ENCODE measurements at places on chromosomes 4 and X. TPM values are rescaled to one million over a fixed set of nuclear protein-coding genes. Genes with fewer than 3 reads are reported as not detected.

MTCP1 gene
- 18.5 TPM for polyA plus RNA-seq

MAGEA11 gene
- not detected for polyA plus RNA-seq

DNA sequence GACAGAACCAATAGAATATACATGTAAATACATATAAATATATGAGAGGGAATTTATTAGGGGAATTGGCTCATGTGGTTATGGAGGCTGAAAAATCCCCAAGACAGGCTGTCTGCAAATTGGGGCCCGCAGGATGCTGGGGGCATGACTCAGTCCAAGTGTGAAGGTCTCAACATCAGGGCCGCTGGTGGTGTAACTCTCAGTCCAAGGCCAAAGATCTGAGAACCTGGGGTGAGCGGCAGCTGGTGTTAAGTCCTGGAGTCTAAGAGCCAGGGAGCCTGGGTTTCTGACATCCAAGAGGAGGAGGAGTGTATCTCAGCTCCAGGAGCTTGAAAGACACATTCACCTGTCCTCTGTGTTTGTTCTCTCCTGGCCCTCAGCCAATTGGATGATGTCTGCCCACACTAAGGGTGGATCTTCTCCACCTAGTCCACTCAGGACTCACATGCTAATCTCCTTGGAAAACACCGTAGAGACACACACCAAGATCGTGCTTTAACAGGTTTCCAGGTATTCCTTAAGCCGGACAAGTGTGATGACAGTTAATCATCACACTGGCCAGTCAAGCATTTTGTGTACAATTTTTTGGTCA is 28.9 kb downstream of the TIGD2 start:
- no peak for DNase-seq

DNA sequence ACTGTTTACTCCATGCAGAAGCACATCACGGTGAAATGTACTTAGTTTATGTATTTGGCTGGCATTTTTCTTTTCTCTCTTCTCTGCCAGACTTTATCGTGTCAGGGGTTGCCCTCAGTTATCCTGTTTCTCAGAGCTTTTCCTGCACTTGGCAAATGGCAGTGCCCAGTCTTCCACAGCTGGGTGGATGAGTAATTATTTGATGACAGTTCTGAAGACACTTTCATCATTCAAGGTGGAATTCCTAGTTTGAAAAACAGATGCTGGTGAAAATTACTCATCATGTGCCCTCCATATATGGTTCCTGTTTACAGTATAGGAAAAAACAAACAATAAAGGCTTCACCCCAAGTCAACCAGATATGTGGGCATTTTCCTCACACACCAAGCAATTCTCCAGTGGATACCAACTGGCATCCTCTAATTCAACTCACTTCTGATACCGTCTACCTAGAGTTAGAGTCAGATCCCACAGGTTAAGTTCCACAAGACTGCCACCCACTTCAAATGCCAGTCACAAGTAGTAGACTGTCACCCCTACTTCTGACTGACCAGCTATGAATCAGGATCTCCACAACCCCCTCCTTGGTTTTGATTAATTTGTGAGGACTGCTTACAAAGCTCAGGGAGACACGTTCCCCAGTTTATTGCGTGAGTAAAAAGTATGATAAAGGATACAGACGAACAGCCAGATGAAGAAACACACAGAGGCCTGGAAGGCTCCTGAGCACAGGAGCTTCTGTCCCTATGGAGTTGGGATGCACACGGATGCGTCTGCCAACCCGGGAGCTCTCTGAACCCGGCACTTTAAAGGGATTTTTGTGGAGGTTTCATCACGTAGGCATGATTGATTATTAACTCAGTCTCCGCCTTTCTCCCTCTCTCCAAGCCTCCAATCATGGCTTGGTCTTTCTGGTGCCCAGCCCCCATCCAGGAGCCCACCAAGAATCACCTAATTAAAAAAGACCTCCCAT is 72.9 kb downstream of the CLDN34 start:
- no peak for DNase-seq

CSAG3 gene
- polyA plus RNA-seq: 21.1 TPM

PNCK gene
- 2.5 TPM for polyA plus RNA-seq

GRCh38 chr4:170990989-170991589 is 822.1 kb upstream of the GALNTL6 start:
- DNase-seq: peak; percentile 8
